Activated CD4-positive, alpha-beta T cell treated with anti-CD3 and anti-CD28 coated beads, Interleukin-2, amount 50 U/mL, for 1 hour (primary cell): ENCODE measurements at places on chromosomes 6 and 20.

DNA sequence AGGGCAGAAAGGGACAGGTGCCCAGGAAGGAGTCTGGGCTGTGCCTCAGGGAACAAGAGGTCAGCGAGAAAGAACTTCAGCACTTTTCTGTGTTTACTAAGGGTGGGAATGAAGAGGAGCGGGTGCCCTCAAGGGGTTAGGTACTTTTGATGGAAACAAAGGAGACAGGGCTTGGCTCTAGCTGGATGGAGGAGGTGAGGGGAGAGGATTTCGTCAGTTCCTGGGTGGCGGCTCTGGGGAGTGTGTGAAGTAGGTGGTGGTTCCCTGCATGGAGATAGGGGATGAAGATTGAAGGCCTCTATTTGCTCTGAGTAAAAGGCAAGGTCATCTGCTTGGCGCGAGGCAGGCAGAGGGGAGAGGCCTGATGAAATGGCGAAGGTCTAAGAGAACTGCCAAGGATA lies 40.0 kb upstream of the ANKRD60 start:
- DNase-seq: no peak

DNA sequence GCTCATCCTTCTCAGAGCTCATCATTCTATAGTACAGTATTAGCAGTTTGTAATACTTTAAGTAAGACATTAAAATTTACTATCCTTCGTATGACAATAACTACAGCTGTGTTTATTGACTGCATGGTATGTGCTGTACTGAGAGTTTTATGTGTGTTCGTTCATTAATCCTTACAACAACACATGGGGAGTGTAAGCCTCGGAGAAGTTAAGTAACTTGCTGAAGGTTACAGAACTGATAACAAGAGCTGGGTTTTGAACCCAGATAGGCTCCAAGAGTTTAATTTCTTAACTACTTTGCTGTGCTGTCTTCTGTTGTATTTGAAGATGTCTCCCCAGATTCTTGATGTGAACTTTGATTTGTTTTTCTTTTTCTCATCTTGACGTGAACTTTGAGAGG lies 23.7 kb downstream of the BRPF3 start:
- no peak for DNase-seq

GRCh38 chr6:169592558-169592957 lies 109.3 kb downstream of the WDR27 start:
- no peak for DNase-seq

GRCh38 chr6:81906709-81907204 lies 154.3 kb upstream of the TENT5A start:
- DNase-seq: no peak

GRCh38 chr6:31737315-31737990 lies 1.1 kb upstream of the CLIC1 start:
- no peak for DNase-seq

GRCh38 chr20:51871943-51872342 lies 69.6 kb upstream of the SALL4 start:
- no peak for DNase-seq

DNA sequence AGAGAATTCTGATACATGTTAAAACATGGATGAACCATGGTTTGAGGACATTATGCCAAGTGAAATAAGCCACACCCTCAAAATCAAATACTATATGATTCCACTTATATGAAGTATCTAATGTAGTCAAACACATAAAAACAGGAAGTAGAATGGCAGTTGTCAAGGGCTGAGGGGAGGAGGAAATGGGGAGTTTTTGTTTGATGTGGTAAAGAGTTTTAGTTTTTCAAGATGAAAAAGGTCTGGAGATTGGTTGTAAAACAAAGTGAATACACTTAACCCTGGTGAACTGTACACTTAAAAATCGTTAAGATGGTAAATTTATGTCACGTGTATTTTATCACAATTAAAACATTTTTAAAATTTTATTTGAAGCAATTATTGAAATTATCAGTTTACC lies 127.4 kb upstream of the GRIK2 start:
- DNase-seq: no peak
